ENCODE measurements at places on chromosomes 6 and 20.

GRCh38 chr6:170176136-170176897 is 114.6 kb downstream of the DLL1 start:
- peak; percentile 77 for DNase-seq

DNA sequence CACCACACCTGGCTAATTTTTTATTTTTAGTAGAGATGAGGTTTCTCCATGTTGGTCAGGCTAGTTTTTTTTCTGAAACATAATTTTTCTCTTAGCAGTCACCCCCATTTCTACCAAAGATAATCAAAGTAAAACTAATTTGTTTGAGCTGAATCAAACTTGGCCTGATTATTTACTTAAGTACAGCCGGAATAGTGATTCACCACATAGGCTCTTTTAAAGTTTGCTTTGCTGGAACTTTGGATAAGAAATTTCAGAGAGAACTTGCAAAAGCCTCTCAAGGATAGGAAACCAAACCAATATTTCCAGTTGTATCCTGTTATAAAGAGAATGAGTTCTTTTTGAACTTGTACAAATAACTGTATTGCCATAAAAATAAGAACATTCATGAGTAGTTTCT is 105.0 kb upstream of the SYNCRIP start:
- DNase-seq: no peak

DNA sequence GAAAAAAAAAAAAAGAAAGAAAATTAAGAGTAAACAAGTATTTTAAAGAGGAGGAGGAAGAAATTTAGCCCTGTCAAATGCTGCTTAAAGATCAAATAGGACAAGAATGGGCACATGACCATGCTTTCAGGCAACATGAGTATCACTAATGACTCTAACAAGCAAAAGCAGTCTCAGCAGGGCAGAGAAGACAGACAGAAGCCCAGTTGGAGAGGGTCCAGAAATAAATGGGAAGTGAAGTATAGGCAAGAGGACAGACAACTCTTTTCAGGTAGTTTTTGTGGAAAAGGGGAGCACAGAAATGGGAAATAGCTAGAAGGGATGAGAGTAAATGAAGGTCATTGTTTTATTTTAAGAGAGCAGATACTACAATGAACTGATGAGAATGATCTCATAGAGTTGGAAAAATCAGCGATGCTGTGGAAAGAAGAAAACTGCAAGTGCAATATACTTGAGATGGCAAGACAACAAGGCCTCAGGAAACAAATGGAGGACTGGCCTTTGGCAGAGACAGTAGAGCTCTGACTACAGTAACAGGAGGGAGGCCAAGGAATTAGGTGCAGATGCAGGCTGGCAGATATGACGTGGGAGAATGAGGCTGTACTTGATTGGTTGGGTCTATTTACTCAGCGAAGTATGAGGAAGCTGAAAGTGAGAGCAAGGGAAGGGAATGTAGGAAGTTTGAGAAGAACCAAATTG is 40.3 kb downstream of the KIF6 start:
- no peak for DNase-seq

GRCh38 chr6:165571721-165572132 is 91.3 kb downstream of the PDE10A start:
- no peak for DNase-seq

DNA sequence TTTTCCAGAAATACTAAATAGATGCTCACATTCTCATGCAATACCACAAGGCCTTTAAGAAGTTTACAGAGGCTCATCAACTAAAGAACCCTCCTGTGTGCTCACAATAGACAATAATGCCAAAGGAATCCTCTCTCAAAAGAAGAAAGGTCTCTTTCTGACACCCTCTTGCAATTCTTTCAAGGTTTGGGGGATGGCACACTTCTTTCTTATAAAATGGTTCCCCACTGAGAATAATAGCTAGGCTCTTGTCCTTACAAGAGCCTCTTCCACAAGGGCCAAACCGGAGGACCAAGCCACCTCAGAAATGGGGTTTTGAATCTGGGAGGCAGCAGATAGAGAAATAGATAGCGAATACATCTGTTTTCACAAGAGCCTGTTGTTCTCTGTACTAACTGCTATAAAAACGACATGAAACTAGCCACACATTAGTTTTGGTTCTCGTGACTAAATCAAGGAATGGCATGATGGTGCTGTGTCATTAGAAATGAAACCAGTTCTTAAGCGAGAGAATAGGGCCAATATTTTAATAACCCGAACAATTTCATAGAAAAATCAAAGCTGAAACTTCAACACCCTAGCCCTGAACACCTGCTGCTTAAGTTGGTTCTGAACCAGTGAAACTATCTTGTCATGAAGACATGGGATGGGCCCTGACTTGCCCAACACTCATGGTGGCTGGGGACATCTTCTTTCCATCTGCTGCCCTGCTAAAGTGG is 81.1 kb downstream of the PRDM1 start:
- no peak for DNase-seq

DNA sequence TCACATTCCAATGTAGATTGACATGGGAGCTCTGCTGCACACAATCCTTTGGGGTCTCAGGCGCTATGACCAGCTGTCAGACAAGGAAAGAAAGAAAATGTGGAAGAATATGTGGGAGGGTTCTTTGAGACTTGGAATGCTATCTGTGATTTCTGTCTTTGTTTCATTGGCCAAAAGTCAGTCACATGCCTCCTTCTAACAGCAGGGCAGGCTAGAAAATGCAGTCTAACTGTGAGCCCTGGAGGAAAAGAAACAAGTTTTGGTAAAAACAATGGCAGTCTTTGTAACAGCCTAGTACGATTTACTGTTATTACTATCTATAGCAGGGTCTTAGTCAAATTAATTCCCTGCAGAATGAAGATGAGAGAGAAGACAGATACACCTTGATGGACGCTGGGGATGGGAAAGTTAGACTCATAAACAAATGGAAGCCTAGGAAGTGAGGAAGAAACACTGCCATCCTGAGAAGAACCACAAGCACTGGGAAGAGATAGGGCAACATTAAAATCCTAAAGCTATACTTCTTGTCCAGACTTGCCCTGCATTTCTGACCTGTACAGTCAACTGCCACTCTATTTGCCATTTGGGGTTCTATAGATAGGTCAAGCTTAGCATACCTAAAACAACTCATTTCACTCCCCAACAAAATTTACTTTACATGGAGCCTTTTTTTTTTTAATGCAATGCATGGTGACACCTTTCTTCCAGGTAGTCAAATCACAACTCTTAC is 833.0 kb downstream of the KIF16B start:
- DNase-seq: no peak

GRCh38 chr6:79676785-79677736 is 45.9 kb downstream of the SH3BGRL2 start:
- no peak for DNase-seq

DNA sequence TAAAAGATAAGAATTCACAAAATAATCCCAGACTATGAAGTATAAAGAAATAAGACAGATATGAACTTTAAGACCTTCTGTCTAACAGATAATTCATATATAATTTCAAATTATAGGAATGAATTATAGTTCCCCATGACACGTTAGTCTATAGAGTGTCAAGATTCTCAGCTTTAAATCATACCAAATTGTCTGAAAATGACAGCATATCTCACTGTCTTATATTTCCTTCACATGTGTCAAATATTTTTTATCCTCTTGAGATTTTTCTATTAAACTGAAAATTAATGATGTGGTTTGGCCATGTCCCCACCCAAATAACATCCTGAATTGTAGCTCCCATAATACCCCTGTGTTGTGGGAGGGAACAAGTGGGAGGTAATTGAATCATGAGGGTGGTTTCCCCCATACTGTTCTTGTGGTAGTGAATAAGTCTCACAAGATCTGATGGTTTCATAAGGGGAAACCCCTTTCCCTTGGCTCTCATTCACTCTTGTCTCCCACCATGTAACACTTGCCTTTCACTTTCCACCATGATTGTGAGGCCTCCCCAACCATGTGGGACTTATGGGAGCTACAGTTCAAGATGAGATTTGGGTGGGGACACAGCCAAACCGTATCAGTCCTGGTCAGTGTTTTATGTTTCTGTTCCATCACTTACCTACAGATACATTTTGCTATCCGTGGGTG is 825.3 kb upstream of the GJE1 start:
- no peak for DNase-seq

GRCh38 chr20:54629632-54630031 is 154.2 kb downstream of the DOK5 start:
- DNase-seq: no peak

GRCh38 chr6:79089552-79090404 is 11.7 kb upstream of the PHIP start:
- no peak for DNase-seq

DNA sequence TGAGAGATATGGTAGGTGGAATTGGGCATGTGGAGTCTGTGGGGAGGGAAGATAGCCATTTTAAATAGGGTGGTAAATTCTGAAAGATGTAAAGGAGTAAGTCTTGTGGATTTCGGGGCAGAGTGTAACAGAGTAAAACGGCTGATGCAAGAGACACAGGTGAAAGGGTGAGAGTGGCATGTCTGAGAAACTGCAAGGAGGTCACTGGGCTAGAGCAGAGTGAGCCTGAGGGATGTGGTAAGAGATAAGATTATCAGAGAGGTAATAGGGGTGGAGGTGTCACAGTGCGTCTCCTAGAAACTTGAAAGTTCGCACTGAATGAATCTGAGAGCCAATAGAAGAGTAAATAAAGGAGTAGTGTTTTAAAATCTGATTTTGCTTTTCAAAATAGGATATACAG is 308.1 kb downstream of the EPM2A start:
- DNase-seq: no peak

DNA sequence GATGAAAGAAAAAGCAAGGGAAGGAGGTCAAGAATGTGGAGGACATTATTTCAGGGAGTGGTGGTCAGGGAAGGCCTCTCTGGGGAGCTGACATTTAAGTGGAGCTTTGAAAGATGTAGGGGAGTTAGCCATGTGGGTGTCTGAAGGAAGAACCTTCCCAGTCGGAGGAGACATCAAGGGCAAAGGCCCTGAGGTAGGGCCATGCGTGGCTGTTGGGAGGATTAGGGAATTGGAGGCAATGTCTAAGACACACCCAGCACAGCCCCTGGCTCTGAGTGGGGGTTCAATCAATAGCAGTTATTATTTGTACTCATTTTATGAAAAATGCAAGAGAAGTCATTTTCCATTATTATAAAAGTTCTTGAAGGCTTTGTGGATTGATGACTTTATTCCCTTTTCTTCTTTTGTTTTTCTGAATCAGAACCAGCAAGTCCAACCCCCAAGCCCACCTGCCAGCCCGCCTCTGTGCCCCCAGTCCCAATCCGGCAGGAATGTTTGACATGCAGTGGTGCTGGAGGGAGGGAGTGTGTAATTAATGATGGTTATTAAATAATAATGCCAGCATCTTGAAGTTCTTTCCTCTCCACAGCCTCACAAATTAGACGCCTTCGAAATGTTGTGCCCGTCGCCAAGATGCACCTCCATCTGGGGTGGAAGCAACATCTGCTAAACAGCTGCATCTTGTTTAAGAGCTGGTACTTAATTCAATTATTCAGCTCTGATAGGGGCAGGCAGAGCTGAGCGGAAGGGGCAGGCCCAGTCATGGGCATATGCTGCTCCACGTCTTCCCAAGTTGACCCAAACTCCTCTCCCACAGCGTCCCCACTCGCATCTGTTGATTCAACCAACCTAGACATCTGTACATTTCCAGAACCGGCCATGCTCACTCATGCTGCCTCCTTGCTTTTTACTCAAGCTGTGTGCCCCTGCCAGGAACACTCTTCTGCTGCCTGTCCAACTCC is 81.3 kb upstream of the SIRPA start:
- DNase-seq: peak; percentile 41

GRCh38 chr6:20061952-20062351 is 150.3 kb downstream of the MBOAT1 start:
- no peak for DNase-seq

DNA sequence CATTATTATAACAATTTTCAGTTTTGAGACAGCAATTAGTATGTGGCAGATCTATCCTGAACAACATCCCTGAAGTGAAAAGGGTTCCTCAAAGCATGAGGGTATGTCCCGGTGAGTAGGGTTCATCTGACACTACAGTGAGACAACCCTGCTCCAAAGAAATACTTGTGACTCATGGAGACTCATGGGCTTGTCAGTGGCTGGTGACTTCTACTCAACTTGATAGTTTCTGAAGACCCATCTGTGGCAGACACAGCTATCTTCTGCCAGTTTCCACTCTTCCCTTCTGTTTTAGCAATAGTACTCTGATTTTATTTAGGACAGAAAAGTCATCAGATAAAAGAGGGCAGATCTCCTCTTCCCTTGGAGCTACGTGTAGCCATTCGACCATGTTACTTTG is 41.4 kb downstream of the MAP3K7 start:
- no peak for DNase-seq

DNA sequence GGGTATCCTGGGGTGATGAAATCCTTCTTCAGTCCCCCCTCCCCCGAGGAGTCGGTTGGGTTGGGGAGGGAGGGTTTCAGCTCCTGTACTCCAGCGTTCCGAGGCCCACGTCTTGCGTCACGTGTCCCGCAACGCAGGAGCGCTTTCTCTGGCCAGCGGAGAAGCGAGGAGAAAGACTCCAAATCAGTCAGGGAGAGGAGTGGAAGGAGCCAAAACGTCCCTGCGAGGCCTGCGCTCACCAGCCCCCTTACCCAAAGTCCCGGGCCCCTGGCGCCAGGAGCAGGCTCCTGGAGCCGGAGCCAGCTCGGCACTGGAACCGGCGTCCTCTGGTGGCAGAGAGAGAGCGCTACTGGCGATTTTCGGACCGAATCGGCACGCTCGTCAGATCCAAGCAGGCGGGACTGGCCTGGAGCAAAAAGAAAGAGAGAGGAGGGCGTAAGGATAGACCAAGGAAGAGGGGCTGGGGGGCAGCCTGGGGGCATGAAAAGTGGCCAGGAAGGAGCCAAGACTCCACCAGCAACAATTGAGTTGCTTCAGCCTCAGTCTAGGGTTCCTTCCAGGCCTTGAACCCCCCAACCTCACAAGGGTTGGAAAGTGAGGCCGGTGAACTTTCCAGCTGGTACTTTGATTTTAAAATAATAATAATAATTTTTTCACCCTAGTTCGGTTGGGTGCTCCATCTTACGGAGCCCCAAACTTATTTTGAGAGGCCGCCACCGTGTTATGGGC is at the start of gene GNAS:
TSS of gene GNAS (plus strand) at position 174 of the 729 bp plus-strand sequence.
- peak; percentile 81 for DNase-seq

GRCh38 chr6:33698494-33698893 is 13.0 kb downstream of the UQCC2 start:
- DNase-seq: no peak

DNA sequence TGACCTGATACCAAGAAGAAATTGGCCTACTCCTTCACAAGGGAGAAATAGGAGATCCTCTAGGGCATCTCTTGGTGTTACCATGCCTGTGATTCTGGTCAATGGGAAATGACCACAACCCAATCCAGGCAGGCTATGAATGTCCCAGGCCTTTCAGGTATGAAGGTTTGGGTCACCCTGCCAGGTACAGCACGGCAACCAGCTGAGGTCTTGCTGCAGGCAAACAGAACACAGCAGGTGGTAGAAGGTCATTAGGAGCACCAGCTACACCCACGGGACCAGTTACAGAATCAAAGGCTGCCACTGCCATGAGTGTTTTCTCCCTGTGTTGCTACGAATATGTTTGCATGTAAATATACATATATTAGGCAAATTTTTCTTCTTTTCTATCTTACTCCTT is 202.3 kb downstream of the ERMARD start:
- DNase-seq: no peak

GRCh38 chr6:135358985-135359384 is 138.6 kb downstream of the AHI1 start:
- DNase-seq: no peak
